Heart left ventricle (tissue), 16 donors: ENCODE measurements at places on chromosomes 2 and 18. TPM values are rescaled to one million over a fixed set of nuclear protein-coding genes. Genes with fewer than 3 reads are reported as not detected.

ATOH8 gene
- total RNA-seq, result 12.5 TPM

CHRND gene
- total RNA-seq, result not detected

CRYGC gene
- total RNA-seq, result not detected

CABYR gene
- total RNA-seq, result not detected

IL1B gene
- total RNA-seq, result not detected

REEP1 gene
- total RNA-seq, result 27.6 TPM

DUSP2 gene
- 3.1 TPM for total RNA-seq

ABCA12 gene
- total RNA-seq, result not detected

TMEM247 gene
- not detected for total RNA-seq

TDRD15 gene
- 0.08 TPM for total RNA-seq
